Retina (tissue), 1 donor: ENCODE measurements at places on chromosomes 11 and 22.

GRCh38 chr22:33000342-33001280 lies 57.6 kb downstream of the SYN3 start:
- peak; percentile 83 for DNase-seq

DNA sequence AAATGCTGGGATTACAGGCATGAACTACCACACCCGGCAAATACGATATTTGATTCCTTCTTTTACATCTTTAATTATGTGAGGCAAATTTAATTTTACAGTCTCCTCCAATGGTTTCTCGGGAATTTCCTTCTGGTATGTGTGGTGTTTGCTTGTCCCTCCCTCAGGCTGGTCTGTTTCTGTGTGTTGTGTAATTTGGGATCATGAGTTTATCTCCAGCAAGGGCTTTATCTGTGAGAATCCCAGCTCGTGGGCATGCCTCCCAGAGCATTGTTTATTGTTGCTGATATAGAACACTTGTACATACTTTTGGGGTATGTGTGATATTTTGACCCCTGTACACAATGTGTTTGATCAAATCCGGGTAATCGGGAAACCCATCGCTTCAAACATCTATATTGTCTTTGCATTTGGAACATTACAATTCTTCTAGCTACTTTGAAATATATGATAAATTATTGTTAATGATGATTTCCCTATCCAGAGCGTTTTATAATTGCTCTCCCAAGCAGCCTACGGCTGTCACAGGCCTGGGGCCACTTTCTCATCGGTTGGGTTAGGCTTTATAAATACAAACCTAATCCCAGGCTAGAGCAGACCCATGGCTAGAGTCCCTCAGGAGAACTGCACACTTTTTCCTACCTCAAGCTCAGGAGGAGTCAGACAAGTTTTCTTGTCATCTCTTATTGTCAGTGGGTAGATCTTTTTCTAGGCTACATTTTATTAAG lies 15.0 kb upstream of the PRR5 start:
- DNase-seq = no peak

DNA sequence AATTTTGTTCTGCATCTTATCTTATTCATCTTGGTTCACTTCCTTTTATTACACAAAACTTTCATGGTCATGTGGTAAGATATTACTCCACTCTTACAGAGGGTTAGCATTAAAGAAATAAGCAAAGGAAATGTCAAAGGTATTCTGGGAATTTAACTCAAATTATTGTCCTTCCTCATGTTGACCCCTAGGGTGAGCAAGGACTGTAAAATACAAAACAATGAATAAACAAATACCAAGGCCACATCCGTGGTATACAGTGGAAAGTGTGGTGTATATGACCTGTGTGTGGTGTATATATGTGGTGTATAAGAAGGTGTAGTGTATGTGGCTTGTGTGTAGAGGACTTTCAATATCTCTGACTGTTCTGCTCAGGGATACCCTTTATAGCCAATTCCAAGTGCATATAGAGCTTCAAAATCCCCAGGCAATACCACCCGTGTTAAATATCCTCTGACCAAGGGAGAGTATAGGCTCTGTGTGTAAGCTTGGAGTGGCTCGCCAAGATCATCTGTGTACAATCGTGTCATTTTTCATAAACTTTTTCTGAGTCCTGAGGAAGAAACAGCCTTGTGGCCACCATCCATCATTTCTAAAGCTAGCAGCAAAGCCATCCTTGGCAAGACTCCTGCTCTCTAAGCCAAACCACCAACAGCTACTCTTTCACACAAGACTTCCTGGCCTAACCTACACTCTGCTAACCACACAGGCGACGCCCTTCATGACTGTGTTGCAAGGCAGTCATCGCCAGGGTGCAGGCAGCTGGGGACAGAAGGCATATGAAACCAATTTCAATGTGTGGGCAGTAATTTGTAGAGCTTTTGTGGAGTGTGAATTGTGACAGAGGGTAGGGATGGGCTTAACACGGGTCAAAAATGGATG lies 548.0 kb downstream of the ETS1 start:
- DNase-seq = no peak

DNA sequence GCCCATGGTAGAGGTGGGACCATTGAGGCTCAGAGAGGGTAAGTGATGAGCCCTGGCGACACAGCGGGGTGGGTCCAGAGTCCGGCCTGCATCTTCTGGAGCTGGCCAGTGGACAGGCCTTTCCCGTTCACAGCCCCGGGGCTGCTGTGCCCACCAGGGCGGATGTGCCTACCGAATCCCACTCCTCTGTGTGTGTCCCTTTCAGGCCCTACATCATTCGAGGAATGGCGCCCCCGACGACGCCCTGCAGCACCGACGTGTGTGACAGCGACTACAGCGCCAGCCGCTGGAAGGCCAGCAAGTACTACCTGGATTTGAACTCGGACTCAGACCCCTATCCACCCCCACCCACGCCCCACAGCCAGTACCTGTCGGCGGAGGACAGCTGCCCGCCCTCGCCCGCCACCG lies 11.9 kb upstream of the PPP6R3 start:
- DNase-seq = no peak

DNA sequence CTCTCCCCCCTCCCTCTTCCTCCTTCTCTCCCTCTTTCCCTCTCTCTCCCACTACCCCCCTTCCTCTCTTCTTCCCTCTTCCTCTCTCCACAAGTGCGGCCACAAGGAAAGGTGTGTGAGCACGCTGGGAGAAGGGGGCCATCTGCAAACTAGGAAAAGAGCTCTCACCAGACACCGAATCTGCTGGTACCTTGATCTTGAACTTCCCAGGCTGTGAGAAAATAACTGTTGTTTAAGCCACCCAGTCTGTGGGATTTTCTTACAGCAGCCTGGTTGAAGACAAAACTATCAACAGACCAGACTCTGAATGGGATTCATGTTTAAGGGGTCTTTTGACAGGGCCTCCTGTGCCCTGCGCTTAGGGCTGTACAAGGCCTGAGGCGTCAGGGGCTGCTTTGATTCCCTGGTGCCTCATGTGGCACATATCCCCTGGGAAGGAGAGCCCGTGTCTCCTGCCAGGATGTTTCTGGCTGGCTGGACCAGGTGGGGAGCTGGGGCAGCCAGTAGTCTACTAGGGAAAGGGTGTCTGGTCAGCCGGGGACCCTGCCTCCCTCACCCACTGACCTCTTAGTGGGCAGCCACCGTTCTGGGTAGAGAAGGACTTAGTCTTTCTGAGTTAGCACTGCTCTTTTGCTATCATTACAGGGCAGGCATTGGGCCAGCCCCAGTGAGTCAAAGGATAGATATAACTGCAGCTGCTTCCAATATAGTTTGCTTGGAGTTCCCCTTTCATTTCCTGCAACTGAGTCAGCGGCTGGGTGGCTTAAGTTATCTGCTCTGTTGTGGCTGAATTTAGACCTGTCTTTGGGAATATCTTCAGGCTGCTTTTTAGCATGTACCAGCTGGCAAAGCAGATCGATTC lies 6.2 kb downstream of the PANX1 start:
- no peak for DNase-seq

DNA sequence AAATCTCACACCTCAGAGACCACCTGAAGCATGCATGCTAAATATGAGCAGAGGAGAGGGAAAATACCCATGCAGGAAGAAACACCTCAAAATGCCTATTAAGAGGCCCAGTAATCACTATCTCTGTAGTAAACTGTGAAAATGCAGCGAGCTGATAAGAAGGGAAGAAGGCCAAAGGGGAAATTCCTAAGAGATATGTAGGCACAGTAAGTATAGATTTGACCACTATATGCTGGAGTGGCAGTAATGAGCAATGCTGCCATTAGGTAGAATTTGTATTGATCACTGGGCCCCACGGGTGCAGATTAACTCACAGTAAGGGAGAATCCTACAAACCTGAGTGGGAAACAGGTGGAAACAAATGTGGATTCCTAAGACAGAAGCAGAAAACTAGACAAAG lies 1813.1 kb upstream of the RAG2 start:
- DNase-seq = no peak

DNA sequence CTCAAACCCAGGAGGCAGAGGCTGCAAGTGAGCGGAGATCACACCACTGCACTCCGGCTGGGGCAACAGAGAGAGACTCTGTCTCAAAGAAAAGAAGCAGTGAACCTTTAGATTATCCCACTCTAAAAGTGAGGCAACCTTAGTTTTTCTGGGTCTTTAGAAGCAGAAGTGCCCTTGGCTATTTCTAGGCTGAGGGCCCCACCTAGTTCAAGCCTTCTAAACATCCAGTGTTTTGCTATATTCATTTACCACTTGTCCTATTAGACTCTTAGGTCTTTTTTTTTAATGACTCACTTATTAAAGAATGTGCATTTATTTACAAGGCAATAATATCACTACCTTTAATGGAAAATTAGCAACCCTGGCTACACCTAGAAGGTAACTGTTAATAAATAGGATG lies 16.7 kb upstream of the EHF start:
- no peak for DNase-seq

DNA sequence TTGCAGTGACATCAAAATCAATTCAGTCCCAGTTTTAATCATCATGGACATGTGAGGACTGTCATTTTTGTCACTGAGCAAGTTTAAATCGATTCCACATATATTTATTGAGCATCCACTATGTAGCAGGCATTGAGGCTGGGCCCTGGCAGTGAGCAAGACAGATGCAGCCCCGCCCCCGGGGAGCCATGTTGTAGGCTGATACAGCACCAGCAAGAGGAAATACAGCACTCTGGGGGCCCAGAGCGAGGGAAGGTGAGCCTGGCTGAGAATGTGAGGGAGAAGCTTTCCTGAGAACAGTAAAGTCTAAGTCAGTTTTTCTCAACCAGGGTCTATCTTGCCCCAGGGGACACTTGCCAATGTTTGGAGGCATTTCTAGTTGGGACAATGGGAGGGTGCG lies 108.6 kb upstream of the ASPHD2 start:
- peak; percentile 44 for DNase-seq

DNA sequence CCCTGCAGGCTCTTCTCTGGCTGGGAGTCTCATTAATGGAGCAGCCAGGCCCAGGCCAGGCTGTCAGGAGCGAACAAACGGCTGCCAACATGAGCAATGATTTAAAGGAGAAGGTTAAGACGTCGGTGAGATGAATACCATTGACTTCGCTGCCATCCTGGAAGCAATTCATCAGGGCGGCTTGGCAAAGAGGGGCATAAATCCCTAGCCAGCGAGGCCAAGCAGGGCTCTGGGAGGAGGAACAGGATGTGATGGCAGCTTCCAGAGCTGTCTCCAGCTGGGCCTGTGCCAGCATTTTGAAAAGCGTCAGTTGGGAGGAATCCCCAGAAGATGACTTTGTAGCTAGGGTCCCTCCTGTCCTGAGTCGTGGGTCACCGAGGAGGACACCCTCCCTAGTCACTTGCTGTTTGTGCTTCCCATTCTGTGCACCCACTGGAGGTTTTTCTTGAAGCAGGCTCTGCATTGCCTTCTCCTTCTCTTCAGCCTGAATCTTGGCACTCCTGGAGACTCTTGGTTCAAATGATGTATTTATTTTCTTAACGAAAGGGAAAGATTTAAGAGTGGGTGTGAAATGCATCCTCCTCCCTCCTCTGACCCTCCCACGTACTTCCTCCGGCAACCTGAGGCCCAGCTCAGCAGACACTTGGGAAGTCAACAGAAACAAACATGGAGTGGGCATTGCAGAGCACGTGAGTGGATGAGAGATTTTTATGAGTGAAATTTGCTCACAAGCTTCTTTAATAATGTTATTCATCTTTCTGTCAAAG lies 476.3 kb upstream of the CADM1 start:
- DNase-seq = peak; percentile 1

- peak; percentile 52 for DNase-seq
These were observed 1.1 kb upstream of the CD6 start for GRCh38 chr11:60970369-60970774.

GRCh38 chr11:2599561-2600189 lies 100.1 kb downstream of the KCNQ1OT1 start:
- no peak for DNase-seq
